CD4-positive, alpha-beta T cell treated with Interleukin-17A for 1 hour (primary cell): ENCODE measurements at places on chromosomes 16 and 17.

DNA sequence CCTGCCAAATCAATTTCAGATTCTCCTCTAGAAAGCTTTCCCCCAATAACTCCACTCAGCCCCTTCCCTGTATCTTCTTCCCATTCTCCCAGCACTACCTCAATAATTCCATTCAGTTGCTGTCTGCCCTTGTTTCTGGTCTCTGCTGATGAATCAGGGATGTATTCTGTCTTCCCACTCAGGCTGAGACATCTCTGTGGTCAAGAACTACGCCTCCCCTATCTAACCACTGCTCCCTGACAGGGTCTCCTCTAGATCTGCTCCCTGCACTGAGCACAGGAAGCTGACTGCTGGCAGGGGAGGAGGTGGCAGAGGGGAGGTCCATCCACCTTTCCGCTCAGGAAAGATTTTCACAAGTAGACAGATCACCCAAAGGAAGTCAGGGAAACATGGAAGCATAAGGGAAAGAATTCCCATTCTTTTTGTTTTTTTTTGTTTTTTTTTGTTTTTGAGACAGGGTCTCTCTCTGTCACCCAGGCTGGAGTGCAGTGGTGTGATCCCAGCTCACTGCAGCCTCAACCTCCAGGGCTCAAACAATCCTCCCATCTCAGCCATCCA lies 16.9 kb upstream of the SP2 start:
- DNase-seq, result no peak

DNA sequence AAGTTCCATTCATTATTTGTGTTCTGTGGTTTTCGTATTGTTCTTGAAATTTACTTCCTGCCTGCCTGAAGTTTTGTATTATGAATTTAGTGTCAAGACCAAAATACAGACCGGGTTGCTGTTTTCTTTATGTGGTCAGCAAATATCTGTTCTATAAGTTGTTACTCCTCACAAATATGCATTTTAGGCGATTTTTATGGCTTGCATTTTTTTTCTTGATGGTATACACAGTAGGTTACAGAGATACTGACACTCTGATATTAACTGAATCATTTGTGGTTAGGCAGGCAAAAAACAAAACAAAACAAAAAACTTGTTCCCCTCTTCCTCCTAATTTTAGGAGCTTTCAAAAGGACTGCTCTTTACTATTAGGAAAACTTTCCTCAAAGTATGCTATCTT lies 52.6 kb downstream of the BCAS3 start:
- DNase-seq, result no peak

DNA sequence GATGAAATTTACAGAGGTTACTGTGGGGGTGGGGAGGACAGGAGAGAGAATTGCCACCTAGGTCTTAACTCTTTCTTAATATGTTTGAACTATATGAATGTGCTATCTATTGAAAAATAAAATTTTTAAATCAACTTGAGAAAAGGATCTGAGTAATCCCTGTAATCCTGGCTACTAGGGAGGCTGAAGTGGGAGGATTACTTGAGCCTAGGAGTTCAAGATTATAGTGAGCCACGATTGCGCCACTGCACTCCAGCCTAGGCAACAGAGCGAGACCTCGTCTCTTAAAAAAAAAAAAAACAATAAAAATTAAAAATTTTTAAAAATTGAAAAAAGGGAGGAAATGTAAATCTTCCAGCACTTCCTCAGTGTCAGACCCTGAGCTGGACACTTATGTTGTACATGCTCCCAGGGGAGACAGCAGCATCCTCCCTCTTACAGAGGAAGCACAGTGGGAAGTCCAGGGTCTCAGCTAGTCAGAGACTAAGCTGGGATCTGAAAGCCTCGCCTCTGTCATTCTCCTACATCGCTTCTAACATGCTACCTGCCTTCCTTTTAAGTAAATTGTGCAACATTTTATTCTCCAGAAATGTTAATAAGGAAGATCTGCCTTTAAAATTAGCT lies 21.9 kb downstream of the PMM2 start:
- no peak for DNase-seq

DNA sequence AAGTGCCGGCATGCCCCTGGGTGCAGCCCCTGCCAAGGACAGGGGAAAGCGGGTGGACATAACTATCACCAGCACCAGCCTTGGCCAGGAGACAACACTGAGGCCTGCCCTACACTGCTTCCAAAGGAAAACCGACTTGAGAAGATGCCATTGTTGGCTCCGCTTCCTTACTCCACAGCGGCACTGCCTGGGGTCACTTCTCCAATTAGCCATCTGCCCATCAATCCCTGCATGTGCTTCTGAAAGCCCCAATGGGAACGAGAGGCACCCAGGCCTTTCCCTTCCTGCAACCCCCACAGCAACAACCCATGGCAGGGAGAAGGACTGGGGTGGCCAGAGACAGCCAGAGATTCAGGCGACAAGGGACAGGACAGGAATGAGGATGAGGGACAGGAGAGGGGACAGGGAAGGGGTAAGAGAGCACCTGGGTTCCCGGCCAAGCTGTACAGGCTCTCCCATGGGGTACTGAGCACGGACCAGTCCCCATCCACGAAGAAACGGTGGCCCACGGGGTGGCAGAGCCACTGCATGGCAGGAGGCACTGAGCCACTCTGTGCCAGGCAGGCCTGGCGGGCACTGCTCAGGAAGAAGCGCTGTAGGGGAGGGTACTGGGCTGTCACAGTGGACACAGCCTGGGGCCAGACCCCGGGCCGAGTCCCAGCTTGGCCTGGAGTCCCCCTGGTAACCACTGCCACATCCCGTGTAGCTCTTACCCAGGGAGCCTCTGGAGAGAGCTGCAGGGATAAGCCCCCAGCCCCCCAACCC lies 21.2 kb downstream of the SREBF1 start:
- DNase-seq, result no peak

DNA sequence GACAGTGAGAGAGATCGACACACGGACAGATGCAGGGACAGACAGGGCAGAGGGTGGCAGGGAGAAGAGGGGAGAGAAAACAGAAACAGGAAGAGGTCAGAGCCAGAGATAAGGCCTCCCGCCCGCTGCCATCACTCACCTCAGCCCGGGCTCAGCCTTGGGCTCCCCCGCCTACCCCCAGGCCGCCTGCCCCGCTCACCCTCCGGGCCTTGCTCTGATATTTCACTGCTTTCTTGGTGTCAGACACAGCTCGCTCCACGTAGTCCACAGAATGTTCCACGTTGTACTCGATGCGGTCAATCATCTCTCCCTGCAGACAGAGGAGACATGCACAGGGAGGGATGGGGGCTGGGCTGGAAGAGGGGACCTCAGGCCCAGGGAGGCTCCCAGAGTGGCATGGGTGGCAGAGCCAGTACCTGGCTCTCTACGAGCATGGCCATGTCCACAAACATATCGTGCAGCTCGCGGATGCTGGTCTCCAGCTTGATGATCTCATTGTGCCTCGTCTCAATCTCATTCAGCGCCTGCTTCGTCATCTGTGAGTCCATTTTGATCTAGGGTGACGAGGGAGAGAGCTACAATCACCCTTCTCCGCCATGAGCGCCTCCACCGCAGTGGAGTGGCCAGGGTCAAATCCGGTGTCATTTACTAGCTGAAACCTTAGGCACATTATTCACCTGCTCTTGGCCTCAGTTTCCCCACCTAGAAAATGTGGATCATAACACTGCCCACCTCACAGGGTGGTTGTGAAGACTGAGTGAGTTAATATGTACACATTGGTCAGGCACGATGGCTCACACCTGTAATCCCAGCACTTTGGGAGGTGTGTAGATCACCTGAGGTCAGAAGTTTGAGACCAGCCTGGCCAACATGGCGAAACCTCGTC lies 8.2 kb downstream of the HSD3B7 start:
- DNase-seq, result no peak

GRCh38 chr16:57279780-57280638 lies 4.5 kb downstream of the PLLP start:
- no peak for DNase-seq

GRCh38 chr17:1951920-1952319 lies 73.2 kb downstream of the RTN4RL1 start:
- no peak for DNase-seq

- DNase-seq, result no peak
Measured at GRCh38 chr16:82044585-82044911, 9.5 kb downstream of the HSD17B2 start.

GRCh38 chr16:66095676-66096075 lies 270.8 kb upstream of the CDH5 start:
- no peak for DNase-seq

DNA sequence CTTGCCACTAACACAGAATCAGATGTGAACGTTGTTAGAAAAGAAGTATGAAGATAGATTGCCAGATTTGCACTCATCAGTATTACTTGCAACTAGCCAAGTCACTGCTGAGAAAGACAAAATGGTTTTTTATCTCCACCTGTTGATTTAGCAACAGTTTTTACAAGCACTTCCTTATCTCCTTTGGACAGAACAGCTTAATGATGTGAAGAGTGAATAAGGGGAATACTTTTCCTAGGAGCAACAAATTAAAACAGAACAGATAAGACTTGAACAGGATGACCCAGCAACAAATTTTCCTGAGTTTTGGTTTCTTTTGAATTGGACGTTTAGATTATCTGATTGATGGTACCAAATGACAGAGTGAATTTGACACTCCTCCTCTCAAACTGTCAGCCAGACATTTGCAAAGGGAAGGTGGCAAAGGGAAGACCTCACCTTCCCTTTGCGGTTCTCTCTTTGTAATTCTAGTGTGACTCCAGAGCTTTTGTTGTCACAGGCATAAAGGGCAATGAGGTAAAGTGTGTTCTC lies 130.6 kb downstream of the NLK start:
- DNase-seq, result no peak

DNA sequence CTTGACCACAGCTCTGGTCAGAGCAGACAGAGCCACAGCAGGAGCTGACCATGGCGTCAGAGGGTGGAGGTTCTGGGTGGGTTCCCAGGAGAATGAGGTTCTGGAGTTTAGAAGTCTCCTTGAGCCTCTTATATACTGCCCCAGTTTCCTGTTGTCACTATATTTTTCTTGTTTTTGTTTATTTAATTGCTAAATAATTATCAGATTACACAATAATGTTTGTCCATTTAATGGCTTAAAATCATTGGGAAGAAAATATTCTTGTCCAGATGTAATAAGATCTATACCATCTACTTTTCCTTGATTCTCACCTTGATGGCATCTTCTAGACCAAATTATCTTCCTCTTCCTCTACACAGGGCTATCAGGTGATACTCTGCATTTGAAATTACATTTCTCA lies at the start of gene KRTAP4-3:
KRTAP4-3 (minus strand) TSS at position 101 of the 400 bp plus-strand sequence; CDS start at position 52, 49 bp downstream.
- DNase-seq, result no peak

DNA sequence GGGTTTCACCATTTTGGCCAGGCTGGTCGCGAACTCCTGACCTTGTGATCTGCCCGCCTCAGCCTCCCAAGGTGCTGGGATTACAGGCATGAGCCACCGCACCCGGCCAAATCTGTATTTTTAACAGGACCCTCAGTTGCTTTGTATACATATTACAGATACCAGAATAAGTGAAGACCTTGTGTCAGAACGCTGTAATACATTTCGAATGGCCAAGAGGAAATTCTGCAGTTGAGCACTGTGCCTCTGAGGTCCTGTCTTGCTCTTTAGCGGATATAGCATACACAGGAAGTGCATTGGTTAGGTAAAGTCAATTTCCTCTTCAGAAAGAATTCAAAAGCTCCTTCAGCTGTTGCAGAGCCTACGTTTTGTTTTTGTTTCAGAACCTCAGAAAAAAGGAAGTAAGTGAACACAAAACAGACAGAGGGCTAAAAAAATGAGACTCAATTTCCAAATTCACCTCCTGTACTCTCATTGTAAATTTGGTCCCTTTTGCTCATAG lies 15.7 kb downstream of the CRLF3 start:
- peak; percentile 81 for DNase-seq

- DNase-seq, result no peak
Measured at GRCh38 chr17:78568494-78569115, 8.6 kb downstream of the DNAH17 start.

GRCh38 chr16:88703486-88704309 lies 2.5 kb downstream of the RNF166 start:
- peak; percentile 80 for DNase-seq

DNA sequence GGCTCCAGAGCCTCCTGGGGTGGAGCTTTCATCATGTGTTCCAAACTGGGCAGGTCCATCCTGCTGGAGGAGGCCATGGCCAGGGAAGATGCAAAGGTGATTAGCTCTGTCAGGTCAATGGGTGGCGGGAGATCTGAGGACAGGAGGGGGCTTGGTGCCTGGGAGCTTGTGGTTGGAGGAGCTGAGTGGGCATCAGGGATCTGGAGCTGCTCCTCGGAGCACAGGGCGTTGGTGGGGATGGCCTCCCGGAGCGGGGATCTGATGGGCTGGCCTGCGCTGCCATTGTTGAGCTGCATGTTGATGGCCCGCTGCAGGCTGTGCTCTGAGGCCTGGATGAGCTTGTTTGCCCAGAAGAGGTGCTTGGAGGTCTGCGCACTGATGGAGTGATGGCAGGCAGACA lies 6.5 kb downstream of the SPATA32 start:
- DNase-seq, result no peak

DNA sequence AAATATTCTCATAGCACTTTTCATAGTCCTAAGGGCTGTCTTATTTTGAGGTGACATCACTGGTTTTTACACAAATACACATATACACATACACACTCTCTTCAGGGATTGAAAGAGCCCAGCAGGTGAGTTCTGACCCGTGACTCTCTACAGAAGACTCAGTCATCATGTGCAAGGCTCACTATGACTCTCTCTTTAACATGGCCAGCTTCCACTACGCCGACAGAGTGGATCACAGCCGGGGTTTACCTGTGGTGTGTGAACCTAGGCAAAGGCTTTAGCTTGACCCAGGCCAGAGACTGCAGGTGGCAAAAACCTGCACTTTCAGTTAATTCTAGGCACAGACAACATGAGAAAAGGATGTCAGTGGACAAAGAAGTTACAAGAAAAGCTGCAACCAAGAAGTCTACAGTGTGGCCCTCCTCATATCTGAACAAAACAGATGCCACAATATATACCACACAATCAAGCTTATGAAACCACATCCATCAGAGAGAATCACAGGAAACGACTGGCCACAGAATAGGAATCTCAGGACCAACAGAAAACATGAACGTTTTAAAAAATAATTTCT lies 56.5 kb downstream of the CYTH1 start:
- peak; percentile 59 for DNase-seq

- DNase-seq, result no peak
Measured at GRCh38 chr16:85653290-85653891, 35.4 kb downstream of the GINS2 start.

DNA sequence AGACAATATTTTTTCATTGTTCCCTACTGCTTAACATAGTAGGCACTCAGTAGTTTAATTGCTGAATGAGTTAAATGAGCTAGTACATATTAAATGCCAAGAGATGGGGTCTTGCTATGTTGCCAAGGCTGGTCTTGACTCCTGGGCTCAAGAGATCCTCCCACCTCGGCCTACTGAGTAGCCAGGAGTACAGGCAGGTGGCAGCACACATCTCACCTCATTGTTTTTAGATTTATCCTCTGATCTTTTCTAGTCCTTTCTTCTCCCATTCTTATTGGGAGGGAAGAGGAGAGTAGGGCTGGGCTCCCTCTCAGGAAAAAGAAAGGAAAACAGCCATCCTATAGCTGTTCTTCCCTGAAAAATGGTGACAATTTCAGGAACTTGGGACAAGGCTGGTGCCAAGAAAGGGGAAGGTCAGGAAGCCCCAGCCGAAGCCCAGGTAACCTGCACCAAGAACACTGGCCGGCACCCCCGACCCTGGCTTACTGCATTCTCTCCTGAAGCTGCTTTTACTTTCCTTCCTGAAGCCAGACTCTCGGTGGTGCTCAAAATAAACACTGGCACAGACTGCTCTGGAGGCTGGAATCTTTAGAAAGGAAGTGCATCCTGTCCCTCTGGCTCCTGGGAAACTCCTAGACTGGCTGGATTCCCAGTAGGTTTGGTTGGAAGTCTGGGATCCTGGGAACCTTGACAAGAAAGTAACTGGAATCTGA lies 2.7 kb downstream of the TNFAIP1 start:
- DNase-seq, result no peak
